ENCODE measurements at places on chromosomes 2 and 18. TPM values are rescaled to one million over a fixed set of nuclear protein-coding genes. Genes with fewer than 3 reads are reported as not detected.

PAIP2B gene
- polyA plus RNA-seq: 7.2 TPM

RAD51AP2 gene
- not detected for polyA plus RNA-seq

ZBTB7C gene
- polyA plus RNA-seq: 0.34 TPM

C2orf80 gene
- 0.04 TPM for polyA plus RNA-seq

LTBP1 gene
- polyA plus RNA-seq: 5.9 TPM

BCL11A gene
- polyA plus RNA-seq: 0.01 TPM

MYOM1 gene
- polyA plus RNA-seq: 117 TPM

RAMP1 gene
- polyA plus RNA-seq: 367 TPM

DYTN gene
- polyA plus RNA-seq: not detected

SERPINB10 gene
- polyA plus RNA-seq: not detected

IL36G gene
- not detected for polyA plus RNA-seq

MZT2A gene
- polyA plus RNA-seq: 34.8 TPM

ACTG2 gene
- polyA plus RNA-seq: 4.0 TPM

IL36RN gene
- polyA plus RNA-seq: not detected

ATG4B gene
- polyA plus RNA-seq: 48.3 TPM

DCTN1 gene
- 52.1 TPM for polyA plus RNA-seq

CLEC4F gene
- polyA plus RNA-seq: 0.04 TPM

CD302 gene
- polyA plus RNA-seq: 2.7 TPM

TGFA gene
- 0.09 TPM for polyA plus RNA-seq

FAM124B gene
- polyA plus RNA-seq: 1.3 TPM

EML6 gene
- polyA plus RNA-seq: 9.3 TPM

POTEE gene
- polyA plus RNA-seq: not detected

ST8SIA3 gene
- 0.09 TPM for polyA plus RNA-seq

CSRNP3 gene
- 0.05 TPM for polyA plus RNA-seq

EFR3B gene
- polyA plus RNA-seq: 0.72 TPM

MDH1B gene
- 0.14 TPM for polyA plus RNA-seq

SULT1C4 gene
- 0.97 TPM for polyA plus RNA-seq

IL18R1 gene
- polyA plus RNA-seq: 0.26 TPM

HOXD8 gene
- polyA plus RNA-seq: 8.2 TPM

SPATA3 gene
- not detected for polyA plus RNA-seq

TMEM169 gene
- 0.08 TPM for polyA plus RNA-seq

Data from psoas muscle (tissue), 8 donors.